ENCODE measurements at places on chromosomes 5 and 9.
A peak's percentile ranks its signal among the peaks of the same experiment; 100 is the strongest.

DNA sequence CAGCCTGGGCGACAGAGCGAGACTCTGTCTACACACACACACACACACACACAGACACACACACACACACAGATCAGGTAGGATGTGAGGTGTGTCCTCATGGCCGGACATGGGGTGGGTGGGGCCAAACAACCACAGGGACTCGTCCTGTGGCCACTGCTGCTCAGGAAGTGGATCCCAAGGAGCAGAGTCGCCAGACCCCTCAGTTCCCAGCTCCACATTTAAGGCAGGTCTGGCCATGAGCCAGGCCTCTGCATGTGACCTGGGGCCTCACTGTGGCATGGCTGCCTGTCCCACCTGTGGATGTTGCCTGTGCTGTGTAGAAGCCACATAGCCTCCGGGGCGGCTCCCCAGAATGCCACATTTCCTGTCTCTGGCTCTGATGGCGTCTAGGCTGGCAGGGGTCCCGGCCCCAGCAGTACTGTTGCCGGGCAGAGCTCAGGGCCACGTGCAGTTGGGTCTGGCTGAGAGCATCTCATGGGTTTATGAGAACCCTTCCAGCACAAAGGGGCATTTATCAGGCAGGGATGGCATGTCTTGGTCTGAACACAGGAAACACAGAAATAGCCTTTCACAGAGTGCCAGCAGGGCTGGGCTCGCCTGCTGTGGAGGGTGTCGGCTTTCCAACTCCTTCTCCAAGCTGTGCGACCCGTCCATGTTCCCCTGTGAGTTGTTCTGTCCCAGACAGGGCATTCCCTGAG lies 9.9 kb upstream of the NINJ1 start:
- peak; percentile 39 for DNase-seq

DNA sequence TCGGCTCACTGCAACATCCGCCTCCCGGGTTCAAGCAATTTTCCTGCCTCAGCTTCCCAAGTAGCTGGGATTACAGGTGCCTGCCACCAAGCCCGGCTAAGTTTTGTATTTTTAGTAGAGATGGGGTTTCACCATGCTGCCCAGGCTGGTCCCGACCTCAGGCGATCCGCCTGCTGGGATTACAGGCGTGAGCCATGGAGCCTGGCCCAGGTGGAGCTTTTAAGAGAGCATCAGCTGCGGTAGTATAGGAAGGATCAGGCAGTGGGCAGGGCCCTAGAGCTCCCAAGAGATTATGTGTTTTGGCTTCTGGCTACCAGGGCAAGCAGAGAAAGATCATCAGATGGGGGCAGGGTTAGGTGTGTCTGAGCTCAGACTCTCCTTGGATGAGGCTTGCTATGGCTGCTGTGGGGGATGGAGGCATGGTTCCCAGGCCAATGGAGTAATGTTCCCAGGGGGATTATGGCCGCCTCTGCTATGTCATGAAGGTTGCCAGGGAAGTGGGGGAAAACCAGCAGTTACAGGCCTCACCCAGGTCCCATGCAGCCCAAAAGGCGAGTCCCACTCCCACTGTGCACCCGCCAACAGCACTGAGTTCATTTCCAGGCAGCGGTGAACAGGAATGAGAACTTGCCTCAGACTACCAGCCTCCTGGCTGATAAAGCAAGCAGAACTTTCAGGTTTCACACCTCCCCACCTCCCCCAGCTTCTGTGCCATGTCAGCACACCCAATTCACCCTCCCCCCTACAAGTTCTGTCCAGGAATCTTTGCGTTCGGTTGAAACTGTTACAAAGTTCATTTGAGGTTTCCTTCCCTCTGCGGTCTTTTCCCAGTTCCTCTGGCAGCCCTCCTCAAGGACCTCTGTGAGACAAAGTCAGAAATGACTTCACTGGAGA lies 507.6 kb downstream of the SPATA31D1 start:
- DNase-seq: no peak

GRCh38 chr9:113381909-113382411 lies 5.2 kb upstream of the HDHD3 start:
- DNase-seq: no peak

- DNase-seq: no peak
Measured at GRCh38 chr5:117205894-117206293, 631.3 kb upstream of the SEMA6A start.

- DNase-seq: no peak
Measured at GRCh38 chr5:135050244-135050767, 16.3 kb upstream of the PITX1 start.

GRCh38 chr9:136729144-136729543 lies 13.6 kb downstream of the LCN10 start:
- no peak for DNase-seq

GRCh38 chr5:152142840-152143469 lies 218.3 kb upstream of the GLRA1 start:
- peak; percentile 66 for DNase-seq

DNA sequence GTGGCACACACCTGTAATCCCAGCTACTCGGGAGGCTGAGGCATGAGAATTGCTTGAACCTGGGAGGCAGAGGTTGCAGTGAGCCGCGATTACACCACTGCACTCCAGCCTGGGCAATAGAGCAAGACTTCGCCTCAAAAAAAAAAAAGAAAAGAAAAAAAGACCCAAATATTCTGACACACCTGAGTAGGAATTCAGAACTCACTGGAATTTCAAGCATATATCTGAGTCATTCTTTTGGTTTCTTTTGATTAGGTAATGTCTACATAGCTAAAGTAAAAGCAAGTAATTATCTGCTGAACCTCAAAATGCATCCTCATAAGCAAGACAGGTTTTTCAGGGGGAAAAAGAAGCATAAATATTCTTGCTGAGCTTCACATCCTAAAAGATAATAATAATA lies 35.9 kb downstream of the ANKRD31 start:
- DNase-seq: no peak

Measured in NAMALWA (cell line).